ENCODE measurements at places on chromosomes 16 and 17.
A peak's percentile ranks its signal among the peaks of the same experiment; 100 is the strongest.

GRCh38 chr17:1498233-1498632, 5.7 kb upstream of the MYO1C start:
- no peak for DNase-seq

DNA sequence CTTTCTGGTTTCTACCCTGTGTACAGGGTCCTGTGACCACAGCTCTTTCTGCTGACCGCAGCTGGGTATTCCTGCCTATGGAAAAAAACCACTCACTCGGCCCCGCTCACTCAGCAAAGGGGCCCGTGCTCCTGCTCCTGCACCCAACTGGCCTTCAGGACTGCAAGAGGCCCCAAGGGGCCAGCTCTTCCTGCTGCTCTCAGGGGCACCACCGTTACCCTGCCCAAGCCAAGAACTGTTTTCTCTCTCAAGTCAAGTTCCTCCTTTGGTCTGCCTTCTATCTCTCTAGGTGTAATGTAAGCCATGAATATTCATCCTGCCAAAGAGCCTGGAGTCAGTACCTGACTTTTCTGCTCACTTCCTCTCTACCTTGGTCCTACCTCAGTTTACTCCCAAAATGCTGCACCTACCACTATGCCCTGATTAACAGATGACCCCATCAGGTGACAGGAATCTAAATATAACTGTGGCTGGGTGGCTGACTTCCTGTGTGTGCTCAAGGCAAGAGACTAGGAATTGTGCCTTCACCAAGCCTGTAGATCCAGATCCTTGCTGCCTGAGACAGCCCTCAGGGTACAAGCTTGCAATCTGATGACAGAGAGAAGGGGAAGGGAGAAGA, 20.4 kb upstream of the SCIMP start:
- no peak for DNase-seq

- peak; percentile 75 for DNase-seq
Observed at GRCh38 chr17:4940555-4941318, 669 bp downstream of the RNF167 start.

- peak; percentile 89 for DNase-seq
Observed at GRCh38 chr16:74601126-74601871, 5.6 kb downstream of the GLG1 start.

DNA sequence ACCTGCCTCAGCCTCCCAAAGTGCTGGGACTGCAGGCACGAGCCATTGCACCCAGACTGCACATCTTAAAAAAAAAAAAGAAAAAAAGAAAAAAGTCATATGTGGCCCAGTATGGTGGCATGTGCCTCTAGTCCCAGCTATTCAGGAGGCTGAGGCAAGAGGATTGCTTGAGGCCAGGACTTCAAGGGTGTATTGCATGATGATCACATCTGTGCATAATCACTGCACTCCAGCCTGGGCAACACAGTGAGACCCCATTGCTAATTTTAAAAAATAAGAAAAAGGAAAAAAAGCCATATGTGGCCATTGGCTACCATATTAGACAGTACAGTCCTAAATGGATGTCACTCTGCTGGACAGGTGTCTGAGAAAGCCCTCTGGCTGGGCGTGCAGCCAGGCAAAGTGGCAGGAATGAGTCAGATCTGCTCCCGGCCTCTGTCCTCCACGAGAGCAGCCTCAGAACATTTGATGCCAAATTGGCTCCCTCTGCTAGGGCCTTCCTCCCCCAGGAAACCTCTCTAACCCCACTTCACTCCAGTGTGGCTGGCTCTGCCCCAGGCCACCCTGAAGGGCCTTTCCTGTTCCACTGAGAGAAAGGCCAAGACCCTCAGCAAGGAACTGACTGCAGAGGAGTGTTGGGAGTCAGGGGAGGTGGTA, 14.7 kb downstream of the CA7 start:
- no peak for DNase-seq

DNA sequence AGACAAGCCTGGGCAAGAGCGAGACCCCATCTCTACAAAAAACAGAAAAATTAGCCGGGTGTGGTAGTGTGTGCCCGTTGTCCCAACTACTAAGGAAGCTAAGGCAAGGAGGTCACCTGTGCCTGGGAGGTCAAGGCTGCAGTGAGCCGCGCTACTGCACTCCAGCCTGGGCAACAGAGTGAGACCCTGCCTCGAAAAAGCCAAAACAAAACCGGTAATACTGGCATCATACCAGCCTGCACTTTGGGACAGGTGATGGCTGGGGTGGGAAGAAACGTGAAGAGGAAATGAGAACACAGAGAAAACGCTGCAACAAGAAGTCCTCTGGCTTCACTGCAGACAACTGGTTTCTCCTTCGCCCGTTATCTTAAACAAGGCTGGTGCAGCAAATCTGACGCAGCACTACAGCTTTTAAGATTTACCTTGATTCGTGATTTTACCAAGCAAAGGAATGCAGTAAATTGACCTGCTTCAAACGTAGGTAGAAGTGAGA, 725 bp upstream of the CASC3 start:
- no peak for DNase-seq

GRCh38 chr17:82882715-82883418, 43.0 kb upstream of the ZNF750 start:
- peak; percentile 85 for DNase-seq

- DNase-seq: no peak
Observed at GRCh38 chr17:37025238-37025637, 76.5 kb downstream of the AATF start.

- DNase-seq: peak; percentile 78
Observed at GRCh38 chr16:56193951-56194726, 2.9 kb downstream of the GNAO1 start.

- DNase-seq: no peak
Observed at GRCh38 chr16:27108826-27109665, 42.3 kb downstream of the C16orf82 start.

GRCh38 chr16:22710326-22710725, 103.6 kb upstream of the HS3ST2 start:
- no peak for DNase-seq

GRCh38 chr17:34581446-34582184, 2.2 kb downstream of the TMEM132E start:
- no peak for DNase-seq

- DNase-seq: no peak
Observed at GRCh38 chr16:24855678-24856077, 9.9 kb downstream of the SLC5A11 start.

- peak; percentile 32 for DNase-seq
Observed at GRCh38 chr17:16491131-16491702, 776 bp downstream of the LRRC75A start.

- peak; percentile 75 for DNase-seq
Observed at GRCh38 chr17:4771519-4772234, at the start of gene TM4SF5. Gene TM4SF5, plus strand, starts transcription at chr17:4771886. Its CDS starts 37 bp downstream, at chr17:4771923.

GRCh38 chr17:32142038-32142856, at the start of gene RHOT1:
Gene RHOT1, plus strand, starts transcription at chr17:32142502. Its CDS starts 191 bp downstream, at chr17:32142693.
- DNase-seq: peak; percentile 76

- no peak for DNase-seq
Observed at GRCh38 chr17:65058146-65058545, 1.6 kb upstream of the GNA13 start.

DNA sequence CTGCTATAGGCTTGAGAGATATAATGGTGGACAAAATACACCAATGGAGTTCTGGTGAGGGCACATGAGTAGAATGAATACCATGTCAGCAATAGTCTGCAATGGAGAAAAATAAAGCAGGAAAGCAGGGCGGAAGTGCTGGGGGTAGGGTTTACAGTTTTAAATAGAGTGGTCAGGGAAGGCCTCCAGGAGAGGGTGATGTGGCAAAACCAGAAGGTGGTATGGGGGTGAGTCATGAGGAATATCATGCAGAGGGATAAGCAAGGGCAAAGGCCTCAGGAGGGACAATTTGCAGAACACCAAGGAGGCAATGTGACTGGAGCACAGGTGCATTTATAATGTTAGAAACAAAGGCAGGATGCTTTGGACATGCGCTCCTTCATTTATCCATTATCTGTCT, 102.0 kb downstream of the ITFG1 start:
- no peak for DNase-seq

DNA sequence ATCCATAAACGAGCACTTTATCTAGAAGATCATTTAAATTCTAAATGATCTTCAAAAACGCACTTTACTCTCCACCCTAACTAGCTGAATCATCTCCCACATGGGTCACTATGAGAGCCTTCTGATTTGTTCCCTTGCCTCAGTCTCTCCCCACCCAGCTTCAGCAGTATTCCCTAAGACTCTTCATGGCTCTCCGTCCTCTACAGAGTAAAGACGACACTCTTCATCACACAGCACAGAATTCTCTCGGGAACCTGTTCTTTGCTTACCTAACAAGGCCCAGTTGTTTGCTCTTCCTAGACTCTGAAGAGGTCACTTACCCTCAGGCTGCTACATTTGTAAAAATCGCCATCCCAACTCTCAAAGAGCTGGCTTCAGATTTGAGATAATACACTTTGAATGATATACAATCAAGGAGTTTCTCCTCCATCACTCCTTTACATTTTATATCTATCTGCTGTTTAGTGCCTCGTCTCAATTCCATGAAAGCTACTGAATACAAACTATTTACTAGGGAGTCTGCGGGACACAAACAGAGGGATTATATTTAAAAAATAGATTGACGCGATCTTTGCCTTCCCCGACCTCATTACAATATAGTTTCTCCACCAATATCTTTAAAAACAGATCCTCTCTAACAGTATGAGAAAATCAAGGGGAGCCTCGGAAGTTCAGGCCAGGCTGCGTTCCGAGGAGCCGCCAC, 511 bp upstream of the LIG3 start:
- no peak for DNase-seq

GRCh38 chr17:61631800-61632199, 40.8 kb upstream of the NACA2 start:
- no peak for DNase-seq

GRCh38 chr17:4708436-4708835, 2.0 kb upstream of the ARRB2 start:
- DNase-seq: peak; percentile 84

DNA sequence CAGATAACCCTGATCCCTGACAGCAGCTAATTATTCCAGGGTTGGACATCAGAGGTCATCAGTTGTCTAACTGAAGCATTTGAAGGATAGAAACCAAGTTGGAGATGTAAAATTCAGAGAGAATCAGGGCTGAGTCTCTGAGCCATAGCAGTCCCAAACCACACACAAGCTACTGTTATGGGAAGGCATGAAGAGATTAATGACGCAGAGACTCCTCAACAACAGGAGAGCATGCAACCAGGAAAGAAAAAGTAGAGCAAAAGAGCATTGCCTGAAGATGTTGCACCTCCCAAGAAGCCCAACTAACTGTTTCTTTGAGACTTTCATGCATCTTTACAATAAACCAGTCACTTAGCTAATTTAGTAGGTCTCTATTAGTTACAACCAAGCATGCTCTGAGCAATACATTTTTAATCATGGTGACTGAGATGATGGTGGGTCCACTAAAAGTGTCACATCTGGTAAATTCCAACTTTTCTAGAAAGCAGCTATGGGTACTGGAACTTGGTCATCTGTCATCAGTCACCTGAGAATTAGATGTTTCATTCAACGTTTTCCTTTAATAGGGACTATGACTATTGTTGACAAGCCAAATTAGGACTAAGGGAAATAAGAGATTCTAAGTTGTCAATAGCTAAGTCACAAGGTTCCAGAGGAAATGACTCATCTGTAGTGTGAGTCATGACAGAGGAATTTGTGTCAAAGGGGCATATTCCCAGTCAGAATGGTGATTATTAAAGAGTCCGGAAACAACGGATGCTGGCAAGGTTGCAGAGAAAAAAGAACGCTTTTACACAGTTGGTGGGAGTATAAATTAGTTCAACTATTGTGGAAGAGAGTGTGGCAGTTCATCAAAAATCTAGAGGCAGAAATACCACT, 239.8 kb downstream of the CHD9NB start:
- DNase-seq: no peak

GRCh38 chr17:56913000-56913311, 893 bp downstream of the TRIM25 start:
- no peak for DNase-seq

GRCh38 chr16:73337373-73338296, 289.7 kb upstream of the ZFHX3 start:
- DNase-seq: no peak

DNA sequence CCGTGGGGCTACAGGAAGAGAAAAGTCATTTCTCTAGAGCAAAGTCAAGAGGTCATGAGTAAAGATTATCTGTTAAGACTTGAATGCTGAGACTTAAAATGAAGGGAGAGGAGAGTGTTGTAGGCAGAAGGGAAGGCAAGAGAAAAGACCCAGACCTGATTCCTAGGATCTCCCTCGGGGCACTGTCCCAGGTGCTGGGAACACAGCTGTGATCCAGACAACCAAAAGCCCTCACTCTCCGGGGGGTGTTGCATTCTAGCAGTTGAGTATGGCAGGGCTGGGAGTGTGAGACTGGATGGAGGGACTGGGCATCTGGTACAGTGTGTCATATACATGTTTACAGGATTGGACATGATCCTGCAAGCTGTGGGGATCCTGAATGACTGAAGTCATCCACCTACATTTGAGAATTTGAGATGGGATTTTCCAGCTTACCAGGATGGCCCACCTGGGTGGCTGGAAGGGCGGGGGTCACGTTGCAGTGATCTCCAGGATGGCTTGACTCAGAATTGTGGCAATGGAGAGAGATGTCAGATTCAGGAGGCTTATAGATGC, 29.1 kb downstream of the ARSG start:
- DNase-seq: no peak

Data from activated CD8-positive, alpha-beta T cell treated with anti-CD3 and anti-CD28 coated beads, Interleukin-2, amount 10 ng/mL, durations not matched to agents 7 days and 5 days (primary cell).